NCI-H748 treated with DMSO at 0.1 percent for 48 hours (cell line): ENCODE measurements at places on chromosomes 4 and X.

GRCh38 chr4:98967786-98968329, 27.7 kb upstream of the METAP1 start:
- DNase-seq = no peak

DNA sequence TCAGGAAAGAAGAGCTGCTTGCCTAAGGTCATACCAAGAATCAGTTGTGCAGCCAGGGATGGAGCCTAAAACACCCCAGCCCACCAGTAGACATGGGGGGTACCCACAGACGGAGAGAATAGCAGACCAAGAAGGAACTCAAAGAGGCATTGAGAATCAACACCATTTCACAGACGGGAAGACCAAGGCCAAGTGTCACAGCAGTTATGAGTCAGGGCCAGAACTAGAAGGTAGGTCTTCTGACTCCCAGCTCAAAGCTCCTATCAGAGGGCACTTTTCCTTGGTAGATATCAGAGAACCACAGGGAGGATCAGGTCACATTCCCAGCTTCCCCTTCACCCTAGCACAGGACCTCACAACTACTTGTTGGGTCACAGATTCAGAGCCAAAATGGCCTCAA, 14.5 kb downstream of the OTUD5 start:
- DNase-seq = no peak

GRCh38 chr4:184548648-184549341, 74.4 kb upstream of the IRF2 start:
- DNase-seq = no peak

- DNase-seq = no peak
These were observed 97.3 kb upstream of the DDX3X start for GRCh38 chrX:41236629-41237028.

- no peak for DNase-seq
These were observed 732.7 kb upstream of the POU3F4 start for GRCh38 chrX:82775426-82775825.

- DNase-seq = no peak
These were observed 41.5 kb upstream of the DCAF8L2 start for GRCh38 chrX:27548624-27549023.

GRCh38 chrX:72216973-72217372, 21.9 kb downstream of the ERCC6L start:
- DNase-seq = no peak

- DNase-seq = no peak
These were observed 70.8 kb downstream of the STIM2 start for GRCh38 chr4:26931451-26931850.

DNA sequence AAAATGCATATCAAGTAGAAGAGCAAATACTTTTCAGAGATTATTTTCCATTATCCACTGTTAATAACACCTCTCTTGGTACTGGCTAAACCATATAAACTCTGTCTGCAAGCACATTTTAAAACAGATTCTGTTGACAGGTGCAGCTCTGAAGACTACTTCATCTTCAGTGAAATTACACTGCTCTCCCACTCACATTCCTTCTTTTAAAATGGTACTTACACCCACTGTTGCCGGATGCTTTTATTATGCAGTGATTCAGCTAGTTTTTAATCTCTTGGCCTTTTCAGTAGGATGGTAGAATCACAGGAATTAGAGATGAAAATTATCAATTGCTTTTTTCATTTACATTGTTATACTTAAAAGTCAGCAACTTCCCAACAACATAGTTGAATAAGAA, 381.6 kb downstream of the GASK1B start:
- no peak for DNase-seq

- DNase-seq = no peak
These were observed 71.3 kb upstream of the LHFPL1 start for GRCh38 chrX:112751076-112751475.

- DNase-seq = no peak
These were observed 1672.7 kb upstream of the PCDH7 start for GRCh38 chr4:29047341-29048041.

- no peak for DNase-seq
These were observed 223.5 kb downstream of the ZNF674 start for GRCh38 chrX:46321676-46322075.

DNA sequence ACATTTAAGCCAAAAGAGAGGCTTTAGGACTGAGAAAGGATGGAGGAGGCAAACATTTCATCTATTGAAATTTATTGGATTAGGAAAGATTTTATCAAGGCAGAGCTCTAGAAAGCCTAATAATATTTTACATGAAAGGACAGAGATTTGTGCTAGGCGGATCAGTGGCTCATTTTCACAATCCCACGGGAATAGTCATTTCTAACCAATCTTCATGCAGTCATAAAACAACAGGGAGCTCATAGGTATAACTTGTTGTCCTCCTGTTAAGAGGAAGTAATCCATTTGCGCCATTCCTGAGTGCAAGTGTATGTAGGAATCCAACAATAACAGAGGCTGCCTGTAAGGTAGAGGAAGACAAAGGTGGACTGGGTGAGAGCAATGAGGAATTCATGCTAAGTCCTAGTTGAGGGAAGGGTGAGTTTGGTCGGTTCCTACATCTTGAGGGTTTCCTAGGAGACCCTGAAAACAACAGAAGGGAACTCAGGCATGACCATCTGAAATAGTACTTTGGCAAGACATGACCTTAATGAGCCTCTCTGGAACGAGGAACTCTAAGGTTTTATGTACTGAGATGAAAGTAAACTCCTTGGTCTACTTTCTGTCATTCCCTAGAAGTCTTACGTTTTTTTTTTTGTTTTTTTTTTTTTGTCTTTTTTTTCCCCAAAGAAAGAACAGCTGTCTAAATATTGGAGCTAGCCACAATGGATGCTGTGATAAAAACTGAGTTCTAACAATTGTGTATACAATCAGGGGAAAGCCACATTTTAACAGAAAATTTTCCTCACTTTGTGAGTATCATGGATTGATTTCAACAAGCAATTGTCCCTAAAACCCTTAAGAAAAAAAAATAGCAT, 89.7 kb downstream of the GEMIN8 start:
- DNase-seq = no peak

GRCh38 chr4:74418063-74418670, 26.8 kb upstream of the AREG start:
- DNase-seq = no peak

- no peak for DNase-seq
These were observed 541.9 kb upstream of the BOD1L1 start for GRCh38 chr4:14169460-14169859.

DNA sequence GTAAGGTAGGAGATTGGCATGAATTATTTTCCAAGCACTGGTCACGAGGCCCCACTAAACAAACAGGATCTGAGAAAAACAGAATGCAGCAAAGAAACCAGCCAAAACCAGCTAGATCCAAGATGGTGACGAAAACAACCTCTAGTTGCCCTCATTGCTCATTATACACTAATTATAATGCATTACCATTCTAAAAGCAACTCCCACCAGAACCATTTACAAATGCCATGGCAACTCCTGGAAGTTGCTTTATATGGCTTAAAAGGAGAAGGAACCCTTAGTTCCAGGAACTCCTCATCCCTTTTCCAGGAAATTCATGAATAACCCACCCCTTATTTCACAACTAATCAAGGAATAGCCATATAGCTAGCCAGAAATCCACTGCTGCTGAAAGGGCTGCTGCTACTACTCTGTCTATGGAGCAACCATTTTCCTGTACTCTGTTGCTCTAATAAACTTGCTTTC, 69.3 kb downstream of the ABCB7 start:
- no peak for DNase-seq

- no peak for DNase-seq
These were observed 53.5 kb upstream of the HPRT1 start for GRCh38 chrX:134406356-134407064.

- no peak for DNase-seq
These were observed 37.9 kb upstream of the SLC4A4 start for GRCh38 chr4:71300964-71301363.

- DNase-seq = peak; percentile 32
These were observed 660 bp downstream of the GEMIN8 start for GRCh38 chrX:14029039-14029424.

GRCh38 chr4:101282076-101282844, 65.1 kb downstream of the PPP3CA start:
- DNase-seq = no peak

DNA sequence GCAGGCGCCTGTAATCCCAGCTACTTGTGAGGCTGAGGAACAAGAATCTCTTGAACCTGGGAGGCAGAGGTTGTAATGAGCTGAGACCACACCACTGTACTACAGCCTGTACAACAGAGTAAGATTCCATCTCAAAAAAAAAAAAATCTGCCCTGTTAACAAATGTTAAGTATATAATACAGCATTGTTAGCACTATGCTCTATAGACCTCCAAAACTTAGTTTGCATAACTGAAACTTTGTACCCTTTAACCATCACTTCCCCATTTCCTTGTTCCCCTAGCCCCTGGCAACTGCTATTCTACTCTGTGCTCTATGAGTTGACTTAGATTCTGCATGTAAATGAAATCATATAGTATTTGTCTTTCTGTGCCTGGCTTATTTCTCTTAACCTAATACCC, 76.7 kb downstream of the TAB3 start:
- DNase-seq = no peak
